ENCODE measurements at places on chromosomes 11 and 22. TPM values are rescaled to one million over a fixed set of nuclear protein-coding genes. Genes with fewer than 3 reads are reported as not detected.
A peak's percentile ranks its signal among the peaks of the same experiment; 100 is the strongest.

Gene GPHA2
- total RNA-seq, result not detected

DNA sequence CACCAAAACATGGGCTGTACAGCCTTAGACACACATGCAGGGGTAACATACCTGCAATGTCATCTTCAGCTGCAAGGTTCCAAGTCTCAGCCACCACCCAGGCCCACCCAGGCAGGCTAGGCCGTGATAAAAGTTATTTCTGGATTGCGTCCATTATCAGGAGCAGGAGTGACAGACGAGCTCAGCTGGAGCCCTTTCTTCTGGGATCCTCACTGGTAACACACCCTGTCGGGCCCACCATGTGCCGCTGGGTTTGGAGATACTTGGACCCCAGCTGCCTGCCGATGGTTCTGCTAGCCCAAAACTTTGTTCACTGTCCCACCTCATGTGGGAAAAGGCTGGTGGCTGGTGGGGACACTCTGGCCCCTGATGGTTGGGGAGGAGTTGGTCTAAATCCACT is 24.8 kb downstream of the TMPRSS5 start:
- DNase-seq, result no peak

GRCh38 chr22:34160141-34160783 is 240.0 kb upstream of the LARGE1 start:
- DNase-seq, result no peak

DNA sequence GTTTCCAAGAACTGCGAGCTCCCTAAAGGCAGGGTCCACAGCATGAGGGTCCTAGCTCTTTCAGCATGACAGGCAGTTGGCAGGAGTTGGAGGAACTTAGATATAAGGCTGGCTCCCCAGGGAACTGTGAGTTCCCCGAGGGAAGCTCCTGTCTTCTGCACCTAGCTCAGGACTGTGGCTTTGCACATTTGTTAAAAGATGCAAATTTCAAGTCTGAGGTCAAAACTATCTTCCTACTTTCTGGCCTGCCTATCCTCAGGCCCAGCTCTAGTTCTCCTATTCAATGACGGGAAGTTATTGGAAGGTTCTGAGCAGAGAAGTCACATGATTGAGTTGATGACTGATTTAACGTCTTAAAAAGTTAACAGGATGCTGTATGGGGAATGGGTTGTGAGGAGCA is 11.7 kb upstream of the UCP3 start:
- no peak for DNase-seq

Gene CD6
- total RNA-seq, result not detected

- no peak for DNase-seq
Measured at GRCh38 chr11:111937461-111937769, 272 bp downstream of the DIXDC1 start.

GRCh38 chr11:117189941-117190544 is 9.1 kb upstream of the TAGLN start:
- DNase-seq, result no peak

GRCh38 chr11:33207408-33207985 is 46.2 kb upstream of the CSTF3 start:
- DNase-seq, result no peak

DNA sequence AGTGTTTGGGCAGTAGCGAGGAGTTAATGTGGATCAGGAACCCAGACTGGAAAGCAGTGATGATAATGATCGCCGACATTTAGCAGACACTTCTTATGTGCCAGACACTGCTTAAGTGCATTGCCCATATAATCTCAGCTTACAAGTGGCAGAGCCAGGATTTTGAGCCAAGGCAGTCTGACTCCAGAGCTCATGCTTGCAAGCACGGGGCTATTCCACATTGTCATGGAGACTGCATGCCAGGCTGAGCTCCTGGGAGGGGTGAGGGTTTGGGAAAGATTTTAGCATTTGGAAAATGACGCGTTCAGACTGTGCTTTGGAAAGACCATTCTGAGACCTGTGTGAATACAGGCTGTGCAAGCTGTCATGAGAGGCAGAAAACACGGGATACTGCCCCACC is 302.7 kb downstream of the DDX10 start:
- DNase-seq, result no peak

DNA sequence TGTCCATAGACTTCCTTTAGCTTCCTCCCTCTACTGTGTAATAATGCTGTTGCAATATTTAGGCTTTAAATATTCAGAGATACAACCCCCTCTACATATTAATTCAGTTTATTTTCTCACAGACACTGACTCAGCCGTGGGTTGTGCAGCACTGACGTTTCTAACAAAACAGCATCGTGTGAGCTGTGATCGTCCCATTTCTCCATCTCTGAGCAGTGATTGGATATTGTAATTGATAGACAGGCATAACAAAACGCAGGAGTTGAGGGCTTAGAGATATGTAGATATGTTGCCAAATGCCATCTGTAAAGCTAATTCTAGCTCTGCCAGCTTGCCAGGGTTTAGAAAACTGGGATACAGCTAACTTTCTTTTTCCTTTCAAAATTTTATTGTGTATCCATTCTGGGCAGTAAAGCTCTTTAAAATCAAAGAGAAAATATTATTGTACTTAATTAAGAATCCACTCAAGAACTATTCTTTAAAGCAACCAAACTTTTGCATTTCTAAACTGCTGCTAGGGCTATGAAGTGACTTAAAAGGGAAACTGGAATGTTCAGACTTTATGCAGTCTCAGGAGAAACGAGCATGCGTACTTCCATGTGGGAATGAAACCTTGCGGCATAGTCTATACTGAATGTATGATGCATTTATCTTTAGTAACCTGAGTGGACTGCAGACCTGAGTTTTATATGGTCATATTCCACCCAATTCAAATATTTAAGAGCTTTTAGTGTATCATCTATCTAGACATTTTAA is 22.7 kb downstream of the BTBD10 start:
- DNase-seq, result no peak

DNA sequence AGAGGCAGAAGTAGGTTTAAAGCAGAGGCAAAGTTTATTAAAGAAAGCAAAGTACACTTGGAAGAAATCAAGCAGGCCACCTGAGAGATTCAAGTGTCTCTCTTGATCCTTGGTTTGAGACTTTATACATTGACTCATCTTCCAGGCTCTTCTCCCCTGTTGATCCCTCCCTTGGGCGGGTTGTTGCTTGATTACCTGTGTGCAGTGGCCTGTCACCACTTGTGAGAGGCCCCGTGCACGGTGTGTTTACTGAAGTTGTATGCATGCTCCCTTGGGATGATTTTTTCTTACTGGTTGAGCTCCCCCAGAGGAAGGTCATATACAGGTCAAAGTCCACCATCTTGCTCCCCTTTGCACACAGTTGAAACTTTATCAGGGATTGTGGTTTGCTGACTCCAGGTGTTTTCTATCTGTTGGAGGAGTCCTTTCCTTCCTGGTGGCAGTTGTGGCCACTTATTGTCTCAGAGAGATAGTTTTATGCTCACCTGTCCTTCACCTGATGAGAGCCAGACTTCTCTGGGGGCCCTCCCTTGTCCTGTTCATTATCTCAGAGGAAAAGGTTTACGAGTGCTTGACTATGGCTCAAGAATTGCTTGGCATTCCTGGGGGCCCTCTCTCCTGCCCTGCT is 16.3 kb upstream of the RBMXL2 start:
- DNase-seq, result no peak

DNA sequence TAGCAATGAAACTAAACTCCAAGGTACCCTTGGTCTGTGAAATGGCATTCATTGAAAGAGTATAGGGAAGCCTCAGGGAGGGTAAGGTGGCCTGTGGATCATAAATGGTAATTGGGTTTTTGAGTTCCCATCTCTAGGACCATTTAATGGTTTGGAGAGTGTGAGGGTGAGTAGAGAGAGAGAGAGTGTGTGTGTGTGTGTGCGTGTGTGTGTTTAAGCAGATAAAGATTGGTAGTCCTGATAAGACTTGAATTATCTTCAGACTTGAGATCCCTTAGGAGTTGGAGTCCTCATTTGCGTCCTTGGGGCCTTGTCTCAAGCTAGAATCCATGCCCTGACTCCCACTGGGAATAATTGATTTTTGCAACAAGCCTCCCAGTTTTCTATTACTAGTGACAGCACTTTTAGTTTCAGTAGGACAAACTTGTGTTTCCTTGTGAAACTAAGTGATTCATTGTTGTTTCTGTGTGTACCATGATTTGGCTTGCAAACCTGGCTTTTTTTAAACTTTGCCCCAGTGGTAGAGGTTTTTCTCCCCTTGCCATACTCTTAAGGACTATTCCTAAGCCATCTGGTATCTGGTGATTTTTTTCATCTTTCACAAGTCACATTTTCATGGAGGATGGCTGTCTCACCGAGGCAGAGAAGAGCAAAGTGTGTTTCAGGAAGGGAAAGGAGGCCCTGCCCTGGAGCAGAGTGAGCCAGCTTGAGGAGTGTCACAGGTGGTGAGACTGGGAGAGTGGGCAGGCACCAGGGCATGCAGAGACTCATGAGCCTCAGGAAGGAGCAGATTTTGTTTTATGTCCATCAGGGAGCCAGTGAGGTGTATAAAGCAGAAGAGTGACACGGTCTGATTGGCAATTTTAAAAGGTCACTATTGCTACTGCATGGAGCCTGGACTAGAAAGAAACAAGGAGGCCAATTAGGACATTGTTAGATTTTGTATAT is 26.7 kb downstream of the ALKBH3 start:
- DNase-seq, result no peak

Gene F2
- 0.19 TPM for total RNA-seq

- no peak for DNase-seq
Measured at GRCh38 chr11:90113541-90113940, 20.9 kb upstream of the NAALAD2 start.

Gene ADAMTS8
- 0.19 TPM for total RNA-seq

DNA sequence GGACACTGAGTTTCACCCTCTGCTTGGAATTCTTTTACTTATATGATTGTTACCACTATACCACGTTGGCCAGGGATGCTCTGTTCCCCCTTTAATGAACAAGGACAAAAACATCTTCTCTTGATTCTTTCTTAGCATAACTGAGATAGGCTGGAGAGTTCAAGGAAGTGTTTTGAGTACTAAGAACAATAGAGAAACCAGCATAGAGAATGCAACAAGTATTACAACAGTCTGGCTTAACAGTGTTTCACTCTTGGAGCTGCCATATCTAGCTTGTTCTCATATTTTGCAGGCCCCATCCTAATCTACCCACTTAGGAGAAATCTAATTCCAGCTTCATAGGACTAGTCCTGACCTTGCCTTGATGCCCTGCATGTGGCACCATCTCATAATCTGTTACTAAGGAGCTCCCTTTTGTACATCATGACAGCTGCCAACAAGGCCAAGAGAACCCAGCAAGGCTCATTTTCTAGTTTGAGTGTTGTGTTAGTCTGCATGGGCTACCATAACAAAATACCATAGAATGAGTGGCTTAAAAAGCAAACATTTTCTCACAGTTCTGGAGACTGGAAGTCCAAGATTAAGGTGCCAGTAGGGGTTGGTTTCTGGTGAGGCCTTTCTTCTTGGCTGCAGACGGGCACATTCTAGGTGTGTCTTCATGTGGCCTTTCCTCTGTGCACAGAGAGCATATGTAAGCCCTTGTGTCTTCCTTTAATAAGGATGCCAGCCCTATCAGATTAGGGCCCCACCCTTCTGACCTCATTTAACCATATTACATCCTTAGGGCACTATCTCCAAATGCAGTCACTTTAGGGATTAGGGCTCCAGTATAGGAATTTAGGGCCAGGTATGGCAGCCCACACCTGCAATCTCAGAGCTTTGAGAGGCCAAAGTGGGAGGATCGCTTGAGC is 37.8 kb downstream of the PACS1 start:
- peak; percentile 7 for DNase-seq

- no peak for DNase-seq
Measured at GRCh38 chr11:117749541-117749910, 47.5 kb downstream of the DSCAML1 start.

Gene OR8D4
- total RNA-seq, result not detected

Gene OR8A1
- total RNA-seq, result not detected

Gene MYBPC3
- total RNA-seq, result not detected

Gene NXPE2
- total RNA-seq, result not detected

- no peak for DNase-seq
Measured at GRCh38 chr11:1870326-1870696, 17.4 kb downstream of the LSP1 start.

DNA sequence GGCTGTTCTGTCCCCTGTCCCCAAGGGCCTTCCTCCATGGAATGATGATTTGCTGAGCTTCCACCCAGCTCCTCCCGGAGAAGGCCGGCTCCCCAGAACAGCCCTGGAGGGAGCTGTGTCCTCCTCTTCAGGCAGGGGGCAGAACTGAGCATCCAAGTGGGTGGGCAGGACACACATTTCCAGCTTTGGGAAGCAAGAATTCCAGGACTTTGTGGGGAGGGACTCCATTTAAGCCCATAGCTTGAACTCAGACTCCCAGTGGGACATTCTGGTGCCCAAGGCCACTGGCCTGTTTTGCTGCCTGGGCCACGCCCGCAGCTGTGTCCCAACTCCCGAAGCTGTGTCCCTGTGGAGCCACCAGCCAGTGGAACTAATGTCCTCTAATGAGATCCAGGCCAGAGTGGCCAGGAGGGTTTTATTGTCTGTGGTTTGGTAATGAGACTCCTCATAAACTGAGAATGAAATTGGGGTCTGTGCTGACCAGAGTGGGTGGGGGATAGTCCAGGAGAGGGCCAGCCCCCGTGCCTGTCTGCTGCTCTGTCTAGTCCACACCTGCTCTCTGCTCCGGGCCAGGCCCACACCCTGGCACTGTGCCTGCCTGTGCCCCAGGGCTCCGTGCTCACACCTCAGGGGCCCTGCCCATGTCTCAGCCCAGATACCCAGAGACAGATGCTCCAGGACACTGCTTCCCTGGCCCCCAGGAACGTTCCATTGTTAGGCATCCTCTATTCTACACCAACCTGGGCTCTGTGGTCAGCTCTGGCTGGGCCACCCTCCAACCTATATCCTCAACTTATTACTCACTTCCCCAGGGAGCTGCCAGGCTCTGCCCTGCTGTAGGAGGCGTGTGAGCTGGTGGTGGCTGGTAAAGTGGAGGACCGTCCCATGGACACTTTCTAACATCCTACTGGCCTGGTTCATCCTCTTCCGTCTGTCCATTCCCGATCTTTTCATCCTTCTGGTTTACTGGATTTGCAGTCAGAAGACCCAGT is 7.6 kb downstream of the NECTIN1 start:
- DNase-seq, result no peak

GRCh38 chr11:2306452-2306823 is 4.6 kb downstream of the TSPAN32 start:
- no peak for DNase-seq

Gene KDELR3
- 39.3 TPM for total RNA-seq

DNA sequence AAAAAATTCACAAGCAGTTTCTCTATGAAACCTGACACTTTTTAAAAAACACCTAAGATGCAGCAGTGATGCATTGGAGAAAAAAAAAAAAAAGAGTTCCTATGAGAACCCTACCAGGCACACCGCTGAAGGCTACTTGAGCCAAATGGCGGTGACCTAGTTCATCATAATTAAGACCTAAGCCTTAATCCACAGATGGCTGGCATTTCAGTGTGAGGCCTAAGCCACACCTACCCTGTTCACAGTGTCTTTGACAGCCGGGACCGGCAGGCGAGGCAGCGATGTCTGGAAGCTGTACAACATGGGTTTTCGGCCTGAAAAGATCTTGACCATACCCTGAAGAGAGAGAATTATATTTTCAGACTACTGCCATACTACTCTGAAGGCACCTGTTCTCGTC is 38.0 kb downstream of the CPT1A start:
- no peak for DNase-seq

Measured in osteocyte (in vitro differentiated cells).